ENCODE measurements at places on chromosomes 5 and 9. TPM values are rescaled to one million over a fixed set of nuclear protein-coding genes. Genes with fewer than 3 reads are reported as not detected.

Gene PRR16
- total RNA-seq, result 12.0 TPM

Gene CTNND2
- total RNA-seq, result not detected

Gene ARHGEF37
- total RNA-seq, result 0.78 TPM

Gene ARSI
- total RNA-seq, result 14.1 TPM

Gene PPP2R2B
- total RNA-seq, result not detected

Gene C5orf52
- not detected for total RNA-seq

Gene GRM6
- total RNA-seq, result not detected

Gene TXNDC8
- total RNA-seq, result not detected

Measured in epithelial cell of alveolus of lung (primary cell).